Fibroblast of skin of right biceps (primary cell): ENCODE measurements at places on chromosomes 11 and 22.
A peak's percentile ranks its signal among the peaks of the same experiment; 100 is the strongest.

GRCh38 chr22:22934543-22935055, 47.0 kb downstream of the IGLL5 start:
- DNase-seq = no peak

DNA sequence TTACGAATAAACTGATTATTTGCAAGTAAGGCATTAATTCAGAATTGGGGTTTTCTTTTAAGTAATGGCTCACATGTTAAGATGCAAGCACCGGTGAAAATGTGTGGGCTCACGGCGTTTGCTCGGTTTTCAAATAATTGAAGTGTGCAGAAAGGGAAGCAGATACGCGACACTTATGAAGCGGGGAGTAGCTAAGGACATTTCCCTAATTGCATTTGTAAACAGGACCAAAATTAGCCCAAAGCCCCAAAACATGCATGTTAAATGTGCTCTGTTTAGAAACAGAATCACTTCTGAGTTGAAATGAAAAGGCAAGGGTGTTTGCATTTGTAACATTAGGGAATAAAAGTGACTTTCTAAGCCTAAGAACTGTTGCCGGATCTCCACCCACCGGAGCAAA, 61.3 kb downstream of the ELFN2 start:
- no peak for DNase-seq

DNA sequence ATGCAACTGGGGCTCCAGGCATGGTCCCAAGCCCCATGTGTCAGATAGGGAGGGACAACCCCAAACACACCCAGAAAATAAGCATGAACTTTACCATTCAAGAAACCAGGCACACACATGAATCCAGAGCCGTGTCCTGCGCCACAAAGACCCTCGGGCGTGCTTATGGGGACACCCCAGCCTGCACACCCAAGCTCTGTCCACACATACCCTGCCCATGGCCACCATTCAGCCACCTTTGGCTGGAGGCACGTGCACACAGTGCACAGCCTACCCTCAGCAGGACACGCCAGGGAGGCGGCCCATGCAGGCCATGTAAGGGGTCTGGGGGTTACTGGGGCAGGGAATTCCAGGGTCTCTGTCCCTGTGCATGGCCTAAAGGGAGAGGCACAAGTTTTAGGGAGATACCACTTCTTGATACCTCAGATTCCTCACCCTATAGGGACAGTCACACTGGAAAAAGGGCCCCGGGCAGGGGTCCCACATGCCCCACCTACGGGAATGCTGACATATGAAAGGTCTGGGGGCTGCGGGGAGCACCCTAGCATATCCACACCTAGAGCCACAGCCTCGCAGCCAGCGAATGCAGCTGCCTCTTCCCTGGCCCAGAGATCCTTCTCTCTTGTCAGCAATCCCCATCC, 20.6 kb downstream of the PACSIN2 start:
- DNase-seq = no peak

GRCh38 chr11:63599211-63600122, 14.8 kb downstream of the PLAAT3 start:
- DNase-seq = peak; percentile 89

DNA sequence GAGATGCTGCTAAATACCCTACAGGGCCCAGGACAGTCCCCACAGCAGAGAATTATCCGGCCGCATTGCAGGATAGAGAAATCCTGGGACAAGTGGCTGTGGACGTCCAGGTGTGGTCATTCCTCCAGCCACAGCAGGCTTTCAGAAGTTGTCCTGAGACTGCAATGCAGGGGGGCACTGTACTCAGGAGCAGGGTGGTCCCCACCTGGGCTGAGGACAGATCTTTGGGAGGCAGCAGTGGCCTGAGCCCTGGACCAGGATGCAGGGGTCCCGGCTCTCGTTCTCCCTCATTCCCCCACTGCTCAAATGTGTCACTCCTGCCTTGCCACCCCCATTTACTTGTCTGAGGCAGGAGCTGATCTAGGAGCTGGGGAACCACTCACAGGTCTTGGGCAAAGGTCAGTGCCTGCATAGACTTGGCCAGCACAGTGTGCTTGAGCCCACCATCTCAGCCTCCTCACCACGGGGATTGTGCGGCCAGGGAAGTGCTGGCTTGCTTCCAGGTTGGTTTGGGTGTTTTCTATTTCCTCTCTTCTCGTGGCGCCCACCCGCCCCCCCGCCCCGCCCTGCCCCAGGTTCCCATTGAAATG, 15.3 kb downstream of the LINC01488 start:
- no peak for DNase-seq

GRCh38 chr22:41516462-41516861, 27.8 kb downstream of the POLR3H start:
- no peak for DNase-seq

DNA sequence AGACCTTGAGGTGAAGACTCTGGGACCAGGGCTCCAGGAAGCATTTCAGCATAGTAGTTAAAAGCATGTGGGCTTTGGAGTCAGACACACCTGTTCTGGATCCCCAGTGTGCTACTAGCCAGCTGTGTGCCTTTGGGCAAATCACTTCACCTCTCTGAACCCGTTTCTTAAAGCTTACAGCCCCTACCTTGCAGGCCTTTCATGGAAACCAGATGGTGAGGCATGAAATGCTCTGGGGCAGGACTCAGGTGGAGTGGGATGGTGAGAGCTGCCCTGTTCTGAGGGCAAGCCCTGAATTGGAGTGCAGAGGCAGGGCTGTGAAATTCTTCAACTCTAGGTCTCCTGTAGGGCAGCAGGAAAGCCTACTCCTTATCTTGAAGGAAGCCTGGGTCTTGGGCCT, 10.5 kb downstream of the UCP2 start:
- no peak for DNase-seq

DNA sequence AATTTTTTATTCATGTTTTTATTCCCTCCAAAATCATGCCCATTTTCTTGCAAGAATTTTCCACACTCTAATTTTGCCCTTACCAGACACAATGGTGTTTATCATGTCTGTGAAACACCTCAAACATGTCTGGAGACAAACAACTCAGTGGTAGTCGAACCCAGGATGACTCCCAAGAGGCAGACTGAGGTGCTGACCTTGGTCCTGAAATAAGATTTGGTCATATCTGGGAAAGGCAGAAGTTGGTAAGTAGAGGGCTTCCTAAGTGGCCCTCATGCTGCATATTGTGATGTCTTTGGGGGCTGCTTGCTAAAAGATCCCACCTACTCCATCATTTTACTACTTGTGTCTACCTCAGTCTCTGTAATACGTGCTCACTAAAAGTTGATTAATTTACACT, 369.4 kb upstream of the ISX start:
- DNase-seq = no peak

DNA sequence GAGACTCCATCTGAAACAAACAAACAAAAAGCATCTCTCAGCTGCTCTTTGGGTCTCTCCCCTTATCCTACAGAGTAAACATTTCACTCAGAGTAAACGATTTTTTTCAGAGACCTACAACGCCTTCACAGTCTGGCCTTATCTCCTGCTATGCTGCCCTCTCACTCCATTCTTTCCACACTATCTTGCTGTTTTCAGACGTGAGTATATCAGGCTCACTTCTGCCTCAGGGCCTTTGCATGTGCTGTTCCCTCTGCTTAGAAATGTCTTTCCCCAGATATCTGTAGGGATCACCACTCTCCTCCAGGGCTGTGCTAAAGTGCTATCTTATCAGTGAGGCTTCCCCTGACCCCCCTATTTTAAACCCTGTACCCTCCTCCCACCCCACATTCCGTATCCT, 6.5 kb downstream of the RIBC2 start:
- no peak for DNase-seq

DNA sequence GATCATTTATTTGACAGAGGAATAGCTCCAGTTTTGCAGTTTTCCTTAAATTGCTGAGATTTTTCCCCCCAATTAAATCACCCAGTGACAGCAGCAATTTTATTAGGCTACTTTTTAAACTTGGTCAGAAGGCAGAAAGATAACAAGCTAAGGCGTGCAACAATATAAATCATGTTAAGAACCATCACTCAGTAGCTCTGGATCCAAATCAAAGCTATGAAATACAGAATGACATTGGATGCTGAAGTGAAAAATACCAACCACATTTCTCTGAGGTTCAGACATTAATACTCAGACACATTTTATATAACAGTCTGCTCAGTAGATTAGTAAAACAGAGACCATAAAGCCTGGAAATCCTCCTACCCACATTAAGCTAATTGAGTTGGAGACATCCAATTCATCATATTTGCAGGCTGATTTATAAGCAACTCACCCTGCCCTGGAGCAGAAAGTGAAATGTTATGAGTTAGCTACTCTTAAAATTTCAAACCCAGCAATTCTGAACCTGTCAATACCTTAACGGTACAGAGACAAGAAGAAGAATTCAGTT, 1108.4 kb downstream of the DLG2 start:
- DNase-seq = no peak

- peak; percentile 63 for DNase-seq
Measured at GRCh38 chr11:6695377-6695776, 12.2 kb upstream of the MRPL17 start.

GRCh38 chr11:114311946-114312345, 15.7 kb downstream of the NNMT start:
- DNase-seq = no peak

DNA sequence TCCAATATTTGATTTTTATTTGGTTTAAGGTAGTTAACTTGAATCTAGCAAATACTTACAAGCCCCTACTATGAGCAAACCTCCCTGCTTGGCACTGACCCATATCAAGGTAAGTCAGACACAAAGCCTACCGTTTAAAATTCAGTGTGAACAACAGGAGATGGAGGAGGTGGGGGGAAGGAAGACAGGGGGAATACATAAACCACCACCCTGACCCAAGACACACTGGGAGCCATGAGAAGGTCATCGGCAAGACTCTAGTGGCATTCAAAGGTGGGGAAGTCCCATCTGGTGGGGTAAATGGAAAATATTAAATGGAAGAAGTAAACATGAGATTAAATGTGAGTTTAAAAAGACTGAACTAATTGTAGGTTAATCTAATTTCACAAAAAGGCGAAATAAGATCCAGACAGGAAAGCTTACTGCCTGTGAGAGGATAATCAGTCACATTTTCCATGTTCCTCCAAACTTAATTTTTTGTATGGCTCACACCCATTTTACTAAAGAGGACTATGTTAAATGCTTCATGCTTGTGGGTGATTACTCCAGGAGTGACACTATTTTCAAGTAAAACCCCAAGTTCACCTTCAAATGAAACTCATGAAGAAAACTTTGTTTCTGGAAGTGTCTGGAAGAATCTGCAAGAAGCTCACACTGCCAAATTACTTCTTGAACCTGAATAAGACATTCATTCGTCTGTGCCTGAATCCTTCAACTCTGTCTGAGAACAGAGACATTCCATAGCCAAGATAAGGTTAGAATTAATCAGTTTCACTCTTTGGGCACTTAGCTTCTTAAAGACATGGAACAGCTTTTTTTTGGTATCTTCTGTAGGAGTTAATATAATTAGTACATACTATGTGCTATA, 51.7 kb downstream of the PITPNB start:
- no peak for DNase-seq

- no peak for DNase-seq
Measured at GRCh38 chr11:130427581-130428315, 661 bp downstream of the ADAMTS8 start.

- no peak for DNase-seq
Measured at GRCh38 chr22:47593911-47594311, 831.5 kb downstream of the TBC1D22A start.

GRCh38 chr22:43750751-43751150, 61.4 kb downstream of the EFCAB6 start:
- no peak for DNase-seq

DNA sequence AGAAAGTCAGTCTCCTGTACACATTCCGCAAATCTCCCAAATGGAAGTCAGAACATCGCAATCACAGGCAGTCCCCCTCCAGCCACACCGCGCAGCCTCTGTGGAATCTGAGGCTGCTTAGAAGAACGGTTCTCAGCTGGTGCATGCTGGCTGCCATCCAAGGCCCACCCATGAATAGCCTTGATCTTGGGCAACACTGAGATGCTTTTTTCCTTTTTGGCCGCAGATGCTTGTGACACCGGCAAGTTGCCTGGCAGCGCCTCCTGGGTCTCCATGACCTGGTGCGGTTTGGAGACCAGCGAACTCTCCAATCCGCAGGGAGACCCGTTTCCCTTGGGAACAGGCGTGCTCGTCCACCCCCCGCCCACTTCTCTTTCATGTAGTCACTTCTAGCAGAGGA, 26.3 kb upstream of the PHF21B start:
- peak; percentile 11 for DNase-seq

GRCh38 chr11:61392981-61393595, 701 bp downstream of the TMEM216 start:
- DNase-seq = peak; percentile 39

DNA sequence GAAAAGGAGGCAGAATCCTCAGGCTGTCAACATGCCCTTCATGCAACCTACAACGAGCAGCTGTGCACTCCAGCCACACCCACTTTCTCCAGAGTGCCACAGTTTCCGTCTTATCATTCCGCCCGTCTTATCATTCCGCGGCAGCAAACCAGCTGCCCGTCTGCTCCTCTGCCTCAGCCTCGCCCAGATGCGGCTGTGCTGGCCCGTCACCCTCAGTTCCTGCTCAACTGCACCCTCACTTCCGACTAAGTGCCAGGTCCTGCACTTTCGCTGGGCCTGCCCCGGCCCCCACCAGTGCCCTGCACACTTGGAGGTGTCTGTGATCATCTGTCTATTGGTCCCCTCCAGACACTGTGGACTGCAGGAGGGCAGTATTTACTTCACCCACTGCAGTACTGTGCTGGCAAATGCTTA, 43.7 kb downstream of the MICAL3 start:
- no peak for DNase-seq

- DNase-seq = peak; percentile 79
Measured at GRCh38 chr22:38317122-38317994, at the start of gene CSNK1E. Gene CSNK1E (minus strand): TSS chr22:38317433. CDS start chr22:38314157, 3,276 bp downstream.

- DNase-seq = peak; percentile 26
Measured at GRCh38 chr11:115391598-115391997, 112.6 kb downstream of the CADM1 start.

DNA sequence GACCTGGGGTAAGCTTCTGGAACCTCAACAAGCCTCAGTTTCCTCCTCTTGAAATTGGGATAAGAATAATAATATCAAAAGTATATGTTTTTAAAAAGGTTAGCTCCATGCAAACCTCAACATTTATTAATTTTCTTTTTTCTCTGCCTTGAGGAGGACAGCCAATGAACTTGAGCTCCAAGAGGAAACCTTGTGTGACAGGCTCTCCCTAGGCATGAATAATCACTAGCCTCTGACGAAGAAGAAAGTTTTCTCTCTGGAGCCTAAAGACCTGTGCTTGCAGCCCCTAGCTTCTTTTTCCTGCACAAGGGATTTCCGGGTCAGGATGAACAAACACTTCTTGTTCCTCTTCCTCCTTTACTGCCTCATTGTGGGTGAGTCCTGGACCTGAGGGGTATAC, at the start of gene PATE3:
Gene PATE3, plus strand, starts transcription at position 301 of the 400 bp plus-strand sequence. Its CDS starts 25 bp downstream, at position 326.
- no peak for DNase-seq
